ENCODE measurements at places on chromosomes 12 and 14. TPM values are rescaled to one million over a fixed set of nuclear protein-coding genes. Genes with fewer than 3 reads are reported as not detected.

The REP15 gene
- 1.3 TPM for total RNA-seq

The GZMB gene
- not detected for total RNA-seq

The ART4 gene
- 0.17 TPM for total RNA-seq

DNA sequence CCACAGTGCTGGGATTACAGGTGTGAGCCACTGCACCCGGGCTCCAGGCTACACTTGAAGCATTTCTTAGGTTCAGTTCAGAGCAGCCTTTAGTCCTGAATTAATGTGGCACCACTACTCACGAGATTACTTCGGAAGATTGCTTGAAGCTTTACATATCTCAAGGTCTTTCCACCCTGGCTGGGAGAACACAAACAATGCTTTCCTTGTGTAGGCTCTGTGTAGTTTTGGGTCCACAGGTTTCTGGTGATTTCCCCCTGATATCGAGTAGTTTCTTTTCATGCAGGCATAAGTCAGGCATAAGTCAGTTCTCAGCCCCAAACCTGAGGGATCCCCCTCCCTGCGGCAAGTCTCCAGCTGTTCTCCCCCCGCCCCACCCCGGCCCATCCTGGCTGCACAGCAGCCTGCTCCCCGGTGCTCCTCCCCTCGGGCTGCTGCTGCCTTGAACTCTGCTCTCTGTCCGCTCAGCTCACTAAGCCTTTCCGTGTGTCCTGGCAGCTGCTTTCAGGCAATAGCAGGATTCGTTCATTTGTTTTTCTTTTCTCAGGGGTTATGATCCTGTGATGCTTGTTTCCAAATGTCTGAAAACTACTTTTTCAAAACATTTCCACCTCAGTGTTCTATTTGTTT is 417.7 kb downstream of the TMEM121 start:
- no peaks in the 10 kb centered on the region for H3K4me1 ChIP-seq
- no peak overlapping the region for H3K27ac ChIP-seq
- no peaks in the 10 kb centered on the region for H3K27me3 ChIP-seq
- no peaks in the 10 kb centered on the region for H3K36me3 ChIP-seq

All from chondrocyte (in vitro differentiated cells).